Activated B cell treated with CpG ODN at 0.5 μM for 24 hours (primary cell): ENCODE measurements at places on chromosomes 16 and 17.

GRCh38 chr16:58099097-58099955 lies 29.9 kb downstream of the CFAP20 start:
- DNase-seq: no peak

- no peak for DNase-seq
These were observed 75.5 kb downstream of the SOCS1 start for GRCh38 chr16:11180489-11180888.

DNA sequence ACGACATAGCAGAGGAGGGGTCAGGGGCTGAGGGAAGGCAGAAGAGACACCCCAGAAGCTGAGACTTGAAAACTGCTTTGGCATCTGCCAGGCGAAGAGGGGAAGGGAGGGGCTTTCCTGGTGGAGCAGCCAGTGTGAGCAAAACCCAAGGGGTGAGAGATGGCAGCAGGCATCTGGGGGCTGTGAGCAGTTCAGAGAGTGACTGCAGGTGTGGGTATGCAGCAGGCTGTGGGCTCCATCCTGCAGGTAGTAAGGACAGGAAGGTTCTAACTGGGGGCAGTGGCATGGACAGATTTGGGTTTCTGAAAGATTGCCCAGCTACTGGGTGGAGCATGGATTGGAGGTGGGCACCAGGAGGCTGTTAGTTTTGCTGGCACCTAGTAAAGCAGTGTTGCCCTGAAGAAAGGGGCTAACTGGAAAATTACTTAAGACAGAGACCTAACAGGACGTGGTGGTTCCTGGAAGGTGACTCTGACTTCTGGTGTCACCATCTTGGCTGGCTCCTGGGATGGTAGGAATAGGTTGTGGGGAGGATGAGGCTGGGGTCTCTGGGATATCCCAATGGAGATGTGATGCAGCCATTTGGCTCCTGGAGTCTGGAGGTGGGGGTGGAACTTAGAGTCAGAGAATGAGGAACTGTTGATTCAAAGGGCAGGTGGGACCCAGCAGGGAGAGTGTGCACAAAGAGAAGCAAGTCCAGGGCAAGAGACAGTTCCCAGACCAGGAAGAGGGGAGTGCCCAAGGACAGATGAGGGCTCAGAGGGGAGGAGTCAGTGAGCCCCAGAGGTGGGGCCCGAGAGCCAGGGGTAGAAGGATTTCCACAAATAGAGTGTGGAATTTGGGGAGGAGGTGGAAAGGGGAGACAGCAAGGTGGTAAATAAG lies 11.2 kb downstream of the BCL7C start:
- no peak for DNase-seq

GRCh38 chr16:53489755-53490154 lies 13.3 kb downstream of the AKTIP start:
- no peak for DNase-seq

GRCh38 chr17:49783791-49784190 lies 4.7 kb upstream of the KAT7 start:
- no peak for DNase-seq

GRCh38 chr17:78793968-78794367 lies 11.9 kb upstream of the CYTH1 start:
- no peak for DNase-seq

GRCh38 chr16:5030251-5030870 lies 3.4 kb downstream of the NAGPA start:
- no peak for DNase-seq

- no peak for DNase-seq
These were observed at the start of gene KRTAP4-3 for GRCh38 chr17:41168121-41168520. KRTAP4-3 (minus strand) TSS chr17:41168221; CDS start chr17:41168172, 49 bp downstream.

GRCh38 chr16:23917621-23918020 lies 81.8 kb downstream of the PRKCB start:
- no peak for DNase-seq

GRCh38 chr17:73510981-73511718 lies 133.1 kb downstream of the SDK2 start:
- DNase-seq: no peak

- DNase-seq: no peak
These were observed 11.8 kb downstream of the PIK3R6 start for GRCh38 chr17:8855477-8856204.

- DNase-seq: no peak
These were observed 11.0 kb downstream of the CHMP6 start for GRCh38 chr17:81002409-81003361.

DNA sequence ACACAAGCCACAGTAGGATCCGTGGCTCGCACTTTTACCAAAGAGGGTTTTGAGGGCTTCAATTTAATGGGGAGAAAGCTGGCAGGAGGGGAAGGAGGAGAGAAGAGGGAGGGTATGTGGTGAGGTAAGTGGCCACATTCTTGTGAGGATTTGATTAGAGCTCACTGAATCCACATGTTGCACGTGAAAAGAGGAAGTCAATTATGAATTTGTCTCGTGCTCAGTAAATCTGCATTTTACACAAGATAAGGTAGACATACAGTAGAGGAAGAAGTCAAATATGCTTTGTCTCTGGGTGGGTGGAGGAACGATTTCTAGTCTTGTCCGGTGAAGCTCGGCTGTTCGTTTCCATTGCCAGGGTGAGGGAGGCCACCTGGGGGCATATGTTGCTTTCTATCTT lies 862 bp downstream of the ZNF232 start:
- no peak for DNase-seq

- DNase-seq: no peak
These were observed 5.4 kb downstream of the ZCCHC14 start for GRCh38 chr16:87487361-87487924.

DNA sequence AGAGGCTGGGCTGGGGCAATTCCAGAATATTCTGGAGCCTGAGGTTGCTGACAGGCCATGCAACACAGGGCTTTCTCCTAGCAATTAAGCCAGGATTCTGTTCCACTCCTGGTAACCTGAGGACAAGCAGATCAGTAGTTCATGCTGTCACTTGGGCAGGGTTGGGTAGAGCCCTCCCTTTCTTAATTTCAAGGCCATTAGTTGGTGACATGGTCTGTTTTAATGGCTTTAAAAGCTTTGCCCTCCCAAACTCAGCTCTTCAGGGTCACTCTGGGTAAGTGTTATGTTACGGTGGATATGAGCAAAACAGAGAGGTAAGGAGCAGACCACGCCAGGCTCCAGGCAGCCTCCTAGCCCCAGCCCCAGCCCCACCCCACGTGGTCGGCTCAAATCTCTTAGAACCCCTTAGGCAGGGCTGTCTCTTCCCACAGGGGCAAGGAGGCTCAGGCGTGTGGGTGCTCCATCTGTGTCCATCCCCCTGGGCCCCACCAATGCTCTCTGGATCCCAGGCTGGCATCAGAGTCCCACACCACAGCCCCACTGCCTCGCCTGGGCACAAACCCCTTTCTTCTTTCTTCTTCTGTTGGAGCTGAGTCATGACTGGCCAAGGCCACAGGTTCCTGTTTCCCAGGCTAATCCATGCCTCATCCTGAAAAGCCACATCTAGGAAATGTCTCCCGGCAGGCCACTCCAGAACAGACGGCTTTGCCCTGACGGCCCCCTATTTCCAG lies 27.5 kb downstream of the CEP295NL start:
- no peak for DNase-seq

DNA sequence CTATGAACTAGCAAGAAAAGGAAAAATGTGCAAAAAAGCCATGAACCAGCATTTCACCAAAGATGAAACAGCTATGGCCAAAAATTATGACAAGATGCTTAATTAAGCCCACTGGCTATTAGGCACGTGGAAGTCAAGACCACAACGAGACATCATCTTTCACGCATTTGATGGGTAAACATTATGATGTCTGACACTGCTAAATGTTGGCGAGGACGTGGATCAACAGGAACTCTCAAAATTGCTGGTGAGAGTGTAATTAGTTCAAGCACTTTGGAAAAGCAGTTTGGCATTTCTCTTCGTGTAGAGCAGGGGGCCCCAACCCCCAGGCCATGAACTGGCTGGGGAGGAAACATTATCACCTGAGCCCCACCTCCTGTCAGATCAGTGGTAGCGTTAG lies 39.6 kb upstream of the ADGRG1 start:
- DNase-seq: no peak

DNA sequence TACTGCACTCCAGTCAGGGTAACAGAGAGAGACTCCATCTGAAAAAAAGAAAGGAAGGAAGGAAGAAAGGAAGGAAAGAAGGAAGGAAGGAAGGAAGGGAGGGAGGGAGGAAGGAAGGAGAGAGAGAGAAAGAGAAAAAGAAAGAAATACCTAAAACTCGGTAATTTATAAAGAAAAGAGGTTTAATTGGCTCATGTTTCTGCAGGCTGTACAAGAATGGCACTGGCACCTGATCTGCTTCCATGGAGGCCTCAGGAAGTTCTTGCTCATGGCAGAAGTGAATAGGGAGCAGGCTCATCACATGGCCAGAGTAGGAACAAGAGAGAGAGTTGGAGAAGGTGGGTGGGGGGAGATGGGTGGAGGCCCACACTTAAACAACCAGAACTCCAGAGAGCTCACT lies 215.2 kb upstream of the IRX3 start:
- DNase-seq: no peak

DNA sequence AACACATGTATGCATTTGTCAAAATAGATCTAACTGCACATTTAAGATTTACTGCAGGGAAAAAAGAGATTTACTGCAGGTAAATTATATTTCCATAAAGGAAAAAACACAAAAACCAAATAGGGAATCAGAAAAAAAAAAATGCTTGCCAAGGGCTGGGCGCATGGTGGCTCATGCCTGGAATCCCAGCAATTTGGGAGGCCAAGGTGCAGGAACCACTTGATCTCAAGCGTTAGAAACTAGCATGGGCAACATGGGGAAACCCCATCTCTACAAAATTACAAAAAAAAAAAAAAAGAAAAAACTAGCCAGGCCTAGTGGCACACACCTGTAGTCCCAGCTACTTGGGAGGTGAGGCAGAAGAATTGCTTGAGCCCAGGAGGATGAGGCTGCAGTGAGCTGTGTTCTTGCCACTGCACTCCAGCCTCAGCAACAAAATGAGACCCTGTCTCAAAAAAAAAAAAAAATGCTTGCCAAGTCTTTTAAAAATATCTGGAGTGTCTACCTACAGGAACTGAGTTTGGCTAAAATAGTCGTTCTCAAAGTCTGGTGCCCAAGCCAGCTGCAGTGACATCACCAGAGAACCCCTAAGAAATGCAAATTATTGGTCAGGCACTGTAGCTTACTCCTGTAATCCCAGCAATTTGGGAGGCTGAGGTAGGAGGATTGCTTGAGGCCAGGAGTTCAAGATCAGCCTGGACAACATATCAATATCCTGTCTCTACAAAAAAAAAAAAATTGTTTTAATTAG lies 17.5 kb downstream of the TRIM25 start:
- no peak for DNase-seq

GRCh38 chr17:65559461-65559803 lies 2.0 kb downstream of the AXIN2 start:
- no peak for DNase-seq

DNA sequence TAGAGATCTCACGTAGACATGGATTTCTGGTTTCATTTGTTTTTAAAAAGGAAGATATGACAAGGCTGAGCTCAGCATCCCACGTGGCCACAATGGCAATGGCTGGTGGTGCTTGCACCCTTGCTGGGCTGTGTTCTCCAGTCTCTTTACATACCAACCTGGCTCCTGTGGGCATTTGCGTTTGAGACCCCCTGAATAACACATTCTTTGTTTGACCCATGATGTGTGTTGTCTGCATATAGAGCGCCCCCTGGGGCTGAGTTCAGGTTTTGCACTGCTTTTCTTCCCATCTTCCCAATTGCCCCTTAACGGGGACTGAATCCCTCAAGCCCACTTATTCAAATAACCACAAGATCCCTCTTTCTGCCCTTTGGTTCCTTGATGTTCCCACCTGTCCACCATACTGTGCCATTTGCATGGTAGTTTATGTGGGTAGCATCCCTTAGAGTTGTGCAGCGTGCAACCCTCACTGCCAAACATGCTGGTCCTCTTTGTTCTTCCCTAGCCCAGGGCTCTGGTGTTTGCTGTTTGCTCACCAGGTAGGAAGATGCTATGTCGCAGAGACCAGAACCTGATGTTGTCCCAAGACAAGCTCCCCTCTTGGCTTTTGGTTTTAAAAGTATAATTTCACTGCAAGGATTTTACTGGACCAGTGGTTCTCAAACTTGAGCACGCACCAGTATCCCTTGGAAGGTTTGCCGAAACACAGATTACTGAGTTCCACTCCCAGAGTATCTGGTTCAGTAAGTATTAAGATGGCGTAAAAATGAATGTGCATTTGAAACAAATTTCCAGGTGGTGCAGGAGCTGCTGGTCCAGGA lies 38.5 kb upstream of the NKD1 start:
- no peak for DNase-seq

DNA sequence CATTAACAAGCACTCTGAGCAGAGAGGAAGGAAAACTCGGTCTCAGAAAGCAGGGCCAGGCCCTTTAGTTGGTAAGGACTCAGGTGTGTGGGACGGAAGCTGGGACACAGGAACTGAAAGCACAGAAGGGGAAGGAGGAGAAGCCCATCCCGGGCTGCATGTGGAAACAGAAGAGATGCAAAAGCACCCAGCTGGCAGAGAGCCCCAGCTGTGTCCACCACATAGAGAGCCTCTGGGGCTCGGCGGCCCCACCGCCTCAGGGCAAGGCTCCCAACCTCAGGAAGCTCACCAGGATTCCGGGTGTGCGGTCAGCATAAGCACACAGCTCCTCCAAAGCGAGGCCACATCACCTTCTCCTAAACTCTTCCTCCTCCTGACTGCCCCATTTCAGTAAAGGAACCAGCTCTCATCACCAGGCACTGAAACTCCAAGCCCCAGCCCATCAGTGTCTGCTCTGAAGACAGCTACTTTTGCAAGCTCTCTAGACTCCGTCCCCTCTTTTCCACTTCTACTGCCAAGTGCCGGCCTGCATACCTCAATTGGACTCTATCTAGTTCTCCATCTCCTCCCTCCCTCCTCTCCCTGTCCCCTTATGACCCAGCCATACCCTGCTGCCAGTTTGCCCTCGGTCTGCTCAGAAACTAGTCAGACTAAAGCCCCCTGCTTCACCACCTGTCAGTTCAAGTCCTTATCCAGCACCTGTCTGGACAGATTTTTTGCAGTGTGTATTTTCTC lies 6.0 kb downstream of the ST3GAL2 start:
- DNase-seq: no peak

DNA sequence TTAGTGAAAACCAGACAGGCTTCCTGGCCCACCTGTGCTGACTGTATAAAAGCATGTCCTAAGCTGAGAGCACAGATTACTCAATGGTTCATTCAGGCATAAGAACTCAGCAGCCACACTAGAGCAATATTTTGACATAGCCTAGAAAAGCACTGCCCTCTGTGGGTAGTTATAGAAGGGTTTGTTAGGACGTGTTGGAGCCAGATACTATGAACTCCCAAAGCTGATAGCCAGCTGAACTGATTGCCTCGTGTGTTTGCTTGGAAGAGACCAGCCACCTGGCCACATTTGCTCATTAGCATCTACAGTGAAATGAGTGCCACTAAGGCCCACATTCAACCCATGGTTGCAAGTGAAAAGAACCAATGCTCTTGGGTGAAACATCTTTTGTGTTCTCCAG lies 30.8 kb upstream of the ABCA5 start:
- no peak for DNase-seq
